ENCODE measurements at places on chromosomes 16 and 17.

- peak; percentile 94 for DNase-seq
These were observed 4.1 kb downstream of the MGAT5B start for GRCh38 chr17:76872221-76872873.

GRCh38 chr16:57041182-57042156, 50.9 kb upstream of the CPNE2 start:
- no peak for DNase-seq

GRCh38 chr16:86048882-86049585, 150.1 kb downstream of the IRF8 start:
- DNase-seq: no peak

DNA sequence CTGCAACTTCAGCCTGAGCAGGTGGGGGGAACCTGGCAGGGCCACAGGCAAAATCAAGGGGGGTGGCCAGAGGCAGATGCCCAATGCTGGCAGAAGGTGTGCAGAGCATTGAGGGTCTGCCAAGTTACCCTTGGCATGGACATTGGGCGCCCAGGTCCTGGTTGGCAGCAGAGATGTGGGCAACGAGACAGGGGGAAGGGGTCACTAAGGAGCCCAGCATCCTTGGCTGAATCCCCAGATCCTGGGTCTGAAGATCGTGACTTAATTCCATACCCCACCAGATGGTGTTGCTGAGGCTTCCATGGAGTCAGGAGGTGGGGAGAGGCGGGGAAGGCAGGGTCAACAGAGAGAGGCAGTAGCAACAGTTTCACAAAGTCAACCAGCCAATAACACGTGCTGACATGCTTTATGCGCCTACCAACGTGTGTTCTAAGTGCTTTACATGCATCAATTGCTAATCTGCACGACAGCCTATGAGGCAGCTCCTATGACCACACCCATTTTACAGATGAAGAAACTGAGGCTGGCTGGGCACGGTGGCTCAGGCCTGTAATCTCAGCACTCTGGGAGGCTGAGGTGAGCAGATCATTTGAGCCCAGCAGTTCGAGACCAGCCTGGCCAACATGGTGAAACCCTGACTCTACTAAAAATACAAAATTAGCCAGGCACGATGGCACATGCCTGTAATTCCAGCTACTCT, 83.3 kb downstream of the GSG1L start:
- no peak for DNase-seq

DNA sequence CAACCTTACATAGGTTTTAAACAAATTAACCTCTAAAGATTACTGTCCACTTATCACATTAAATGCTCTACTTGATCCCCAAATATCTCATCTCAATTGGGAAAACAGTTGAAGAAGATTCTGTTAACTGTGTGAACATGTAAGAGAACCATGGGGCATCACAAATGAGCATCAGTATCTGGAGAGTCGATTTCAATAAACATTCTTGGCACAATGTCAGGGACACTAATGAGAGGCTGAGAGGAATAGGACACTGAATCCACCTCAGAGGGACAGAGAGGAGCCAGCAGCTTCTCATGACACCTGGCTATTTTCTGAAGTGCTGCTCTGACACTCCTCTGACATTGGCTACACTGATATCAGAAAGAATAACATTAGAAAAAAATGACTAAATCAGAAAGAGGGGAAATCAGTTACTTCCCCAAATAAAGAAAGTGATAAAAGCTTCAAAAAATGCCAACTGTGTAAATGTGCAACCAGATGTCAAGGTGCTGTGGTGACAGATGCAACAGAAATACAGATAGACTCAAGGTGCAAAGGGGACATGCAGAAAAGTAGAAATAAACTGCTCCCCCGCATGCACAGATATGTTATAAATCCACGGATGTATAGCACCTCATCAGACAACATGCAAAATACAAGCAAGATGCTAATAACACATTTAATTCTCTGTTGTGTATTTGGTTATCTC, 67.4 kb downstream of the SNX11 start:
- DNase-seq: no peak

All from RPMI8226 (cell line).